Suprapubic skin (tissue), 4 donors: ENCODE measurements at places on chromosomes 6 and 20. TPM values are rescaled to one million over a fixed set of nuclear protein-coding genes. Genes with fewer than 3 reads are reported as not detected.

- H3K4me3 ChIP-seq = peak overlapping the region; percentile 42
- no peaks in the 10 kb centered on the region for H3K27me3 ChIP-seq
- no peaks in the 10 kb centered on the region for H3K36me3 ChIP-seq
- H3K4me1 ChIP-seq = peaks cover 7% of the 10 kb centered on the region
- DNase-seq = no peak
Observed at GRCh38 chr6:10528158-10528981, 7.2 kb downstream of the GCNT2 start.

GRCh38 chr6:4804095-4804494 is 27.9 kb downstream of the CDYL start:
- no peak for DNase-seq
- peaks cover 24% of the 10 kb centered on the region for H3K4me1 ChIP-seq
- H3K4me3 ChIP-seq = no peak overlapping the region
- H3K27me3 ChIP-seq = no peaks in the 10 kb centered on the region

DNA sequence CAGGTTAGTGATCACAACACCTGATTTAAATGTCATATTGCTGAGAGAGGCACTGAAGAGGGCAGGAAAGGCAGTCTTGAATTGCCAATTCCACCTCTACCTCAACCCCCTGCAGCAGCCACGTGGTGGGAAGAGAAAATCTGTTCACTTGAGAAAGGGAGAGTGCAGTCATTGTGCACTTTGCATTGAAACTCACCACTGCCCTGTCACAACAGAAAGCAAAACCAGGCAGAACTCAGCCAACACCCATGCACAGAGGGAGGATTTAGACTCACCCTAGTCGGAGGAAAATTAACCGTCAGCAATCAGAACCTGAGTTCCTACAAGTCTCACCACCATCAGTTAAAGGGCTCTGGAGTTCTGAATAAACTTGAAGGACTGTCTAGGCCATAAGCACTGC is 1040.2 kb downstream of the HACE1 start:
- no peaks in the 10 kb centered on the region for H3K4me1 ChIP-seq
- no peaks in the 10 kb centered on the region for H3K36me3 ChIP-seq
- H3K4me3 ChIP-seq = no peak overlapping the region
- no peak for DNase-seq

DNA sequence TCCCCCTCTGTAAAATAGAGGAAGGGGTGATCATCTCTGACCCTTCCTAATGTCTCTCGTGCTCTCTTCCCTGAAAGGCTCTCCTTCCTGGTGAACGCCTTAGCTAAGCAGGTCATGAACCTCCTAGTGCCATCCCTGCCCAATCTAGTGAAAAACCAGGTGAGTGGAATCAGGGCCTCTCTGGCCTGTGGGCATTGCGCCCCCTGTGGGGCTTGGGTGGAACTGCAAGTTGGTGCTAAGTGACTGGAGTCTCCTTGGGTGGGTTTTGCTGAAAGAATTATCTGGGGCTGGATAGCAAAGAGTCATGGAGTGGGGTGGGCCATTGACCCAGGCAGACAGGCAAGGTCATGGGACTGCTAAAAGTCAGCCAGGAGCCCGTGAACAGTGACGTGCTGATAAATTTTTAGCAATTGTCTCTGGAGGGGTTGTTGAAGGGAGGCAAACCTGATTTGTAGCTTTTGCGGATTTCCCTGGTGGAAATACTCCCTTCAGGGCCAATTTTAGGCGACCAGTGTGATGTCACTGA is 8.9 kb downstream of the BPIFB1 start:
- H3K36me3 ChIP-seq = no peaks in the 10 kb centered on the region
- no peaks in the 10 kb centered on the region for H3K4me1 ChIP-seq
- no peak for DNase-seq
- H3K4me3 ChIP-seq = no peak overlapping the region
- peaks cover 38% of the 10 kb centered on the region for H3K27me3 ChIP-seq

- DNase-seq = no peak
- H3K4me1 ChIP-seq = no peaks in the 10 kb centered on the region
- no peak overlapping the region for H3K27ac ChIP-seq
Observed at GRCh38 chr20:41111578-41111951, 25.8 kb upstream of the PLCG1 start.

The ROS1 gene
- total RNA-seq = 0.56 TPM

The TP53INP2 gene
- 19.4 TPM for total RNA-seq

The GFRA4 gene
- not detected for total RNA-seq

The HLA-DQB2 gene
- 97.2 TPM for total RNA-seq

- peaks cover 11% of the 10 kb centered on the region for H3K4me1 ChIP-seq
- H3K27ac ChIP-seq = no peak overlapping the region
- no peaks in the 10 kb centered on the region for H3K36me3 ChIP-seq
- no peaks in the 10 kb centered on the region for H3K27me3 ChIP-seq
- no peak for DNase-seq
- H3K4me3 ChIP-seq = no peak overlapping the region
Observed at GRCh38 chr20:60573003-60573680, 614.9 kb downstream of the CDH26 start.

DNA sequence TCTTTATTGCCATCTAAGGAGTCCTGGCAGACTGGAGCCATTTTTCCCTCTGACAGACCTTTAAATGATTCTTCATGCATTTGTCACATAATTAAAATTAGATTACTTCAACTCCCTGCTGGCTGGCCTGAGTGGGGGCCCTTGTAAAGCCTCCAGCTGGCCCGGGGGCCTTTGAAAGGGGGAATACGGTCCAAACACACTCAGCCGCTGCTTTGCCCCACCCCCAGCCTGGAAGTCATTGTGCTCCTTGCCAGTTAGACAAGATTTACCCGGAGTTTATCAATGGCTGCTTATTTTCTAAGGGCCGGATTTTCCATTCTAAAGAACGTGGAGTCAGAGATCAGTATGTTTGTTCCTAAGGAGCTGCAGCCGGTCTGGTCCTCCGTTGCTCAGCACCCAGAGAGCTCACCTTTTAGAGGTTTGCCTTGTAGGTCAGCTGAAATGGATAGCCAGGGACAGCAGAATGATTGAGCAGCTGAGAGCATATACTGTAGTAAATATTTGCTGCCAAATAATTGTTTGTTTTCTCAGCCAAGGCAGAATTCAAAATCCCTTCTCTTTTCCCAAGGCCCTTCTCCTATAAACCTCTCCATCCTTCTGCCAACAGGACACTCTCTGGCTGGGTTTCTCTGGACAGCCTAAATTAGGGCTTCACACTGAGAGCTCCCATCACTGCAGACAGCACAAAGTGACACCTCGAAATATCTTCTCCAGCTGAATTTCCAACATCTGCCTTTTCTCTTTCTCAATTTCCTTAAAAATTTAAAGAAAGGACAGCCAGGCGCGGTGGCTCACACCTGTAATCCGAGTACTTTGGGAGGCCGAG is 68.4 kb upstream of the RBM24 start:
- no peaks in the 10 kb centered on the region for H3K36me3 ChIP-seq
- DNase-seq = no peak
- H3K4me1 ChIP-seq = no peaks in the 10 kb centered on the region
- no peak overlapping the region for H3K27ac ChIP-seq

DNA sequence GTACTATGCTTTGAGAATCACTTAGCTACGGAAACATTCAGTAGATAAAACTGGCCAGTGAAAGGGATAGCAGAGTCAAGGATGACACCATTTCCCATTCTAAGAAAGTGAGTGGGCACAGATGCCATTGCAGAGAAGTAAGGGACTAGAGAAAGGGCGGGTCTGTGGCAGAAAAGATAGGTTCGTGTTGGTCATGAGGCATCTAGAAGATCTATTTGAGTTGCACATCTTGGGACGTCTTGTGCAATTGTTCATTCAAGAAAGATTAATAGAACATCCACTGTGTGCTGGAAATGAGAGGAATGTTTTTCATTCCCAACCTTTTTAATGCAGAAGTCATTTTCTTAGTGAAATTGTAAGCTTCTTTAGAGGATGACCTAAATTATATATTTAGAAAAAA is 161.7 kb downstream of the PLCB1 start:
- H3K4me1 ChIP-seq = no peaks in the 10 kb centered on the region
- no peak overlapping the region for H3K4me3 ChIP-seq
- no peaks in the 10 kb centered on the region for H3K27me3 ChIP-seq

GRCh38 chr6:291204-291696 is 1.0 kb upstream of the DUSP22 start:
- no peaks in the 10 kb centered on the region for H3K27me3 ChIP-seq
- no peak for DNase-seq
- no peaks in the 10 kb centered on the region for H3K36me3 ChIP-seq
- peaks cover 54% of the 10 kb centered on the region for H3K4me1 ChIP-seq

The TRIM27 gene
- 48.0 TPM for total RNA-seq

GRCh38 chr20:18645196-18645745 is 57.4 kb downstream of the DTD1 start:
- H3K36me3 ChIP-seq = no peaks in the 10 kb centered on the region
- no peak overlapping the region for H3K4me3 ChIP-seq
- no peak overlapping the region for H3K27ac ChIP-seq
- DNase-seq = no peak

The PTCRA gene
- not detected for total RNA-seq

The SLC32A1 gene
- total RNA-seq = not detected

The GCLC gene
- total RNA-seq = 65.0 TPM

DNA sequence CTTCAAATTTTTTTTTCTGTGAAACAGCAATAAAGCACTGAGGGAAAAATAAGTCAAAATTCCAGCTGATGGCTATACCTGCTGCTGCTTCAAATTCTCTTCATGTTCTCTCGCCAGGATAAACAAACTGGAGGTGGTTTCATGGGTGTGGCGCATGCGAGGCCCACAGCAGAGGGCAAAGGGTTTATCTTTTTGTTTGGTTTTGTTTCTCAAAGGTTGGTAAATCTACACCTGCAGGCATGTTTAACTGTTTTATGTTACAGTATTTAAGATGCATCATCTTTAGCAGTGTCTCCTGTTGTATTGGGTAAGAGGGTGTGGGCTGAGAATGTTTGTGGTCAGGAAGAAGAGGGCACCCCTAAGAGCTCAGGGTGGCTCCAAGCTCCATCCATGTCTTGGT is 342.2 kb downstream of the CDH26 start:
- H3K27me3 ChIP-seq = no peaks in the 10 kb centered on the region
- no peaks in the 10 kb centered on the region for H3K4me1 ChIP-seq
- DNase-seq = peak; percentile 0
- H3K27ac ChIP-seq = no peak overlapping the region
